ENCODE measurements at places on chromosomes 5 and 9.
A peak's percentile ranks its signal among the peaks of the same experiment; 100 is the strongest.

DNA sequence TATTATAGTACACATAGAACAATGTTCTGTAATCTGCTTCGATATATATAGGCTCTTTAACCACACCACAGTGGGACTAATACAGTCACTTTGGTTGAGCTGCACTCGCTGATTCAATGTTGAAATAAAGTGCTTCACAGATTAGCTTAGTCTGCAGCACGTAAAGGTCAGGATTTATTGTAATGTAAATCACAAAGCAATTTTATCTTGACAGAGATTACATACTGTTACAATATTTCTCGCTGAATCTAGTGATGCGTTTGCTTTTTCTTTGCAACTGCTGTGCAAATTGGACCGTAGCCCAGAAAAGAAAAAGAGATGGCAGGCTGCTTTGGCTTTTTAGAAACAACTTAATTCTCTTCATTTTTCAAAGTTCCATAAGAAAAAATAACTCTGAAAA is 52.9 kb downstream of the CETN3 start:
- DNase-seq, result no peak

DNA sequence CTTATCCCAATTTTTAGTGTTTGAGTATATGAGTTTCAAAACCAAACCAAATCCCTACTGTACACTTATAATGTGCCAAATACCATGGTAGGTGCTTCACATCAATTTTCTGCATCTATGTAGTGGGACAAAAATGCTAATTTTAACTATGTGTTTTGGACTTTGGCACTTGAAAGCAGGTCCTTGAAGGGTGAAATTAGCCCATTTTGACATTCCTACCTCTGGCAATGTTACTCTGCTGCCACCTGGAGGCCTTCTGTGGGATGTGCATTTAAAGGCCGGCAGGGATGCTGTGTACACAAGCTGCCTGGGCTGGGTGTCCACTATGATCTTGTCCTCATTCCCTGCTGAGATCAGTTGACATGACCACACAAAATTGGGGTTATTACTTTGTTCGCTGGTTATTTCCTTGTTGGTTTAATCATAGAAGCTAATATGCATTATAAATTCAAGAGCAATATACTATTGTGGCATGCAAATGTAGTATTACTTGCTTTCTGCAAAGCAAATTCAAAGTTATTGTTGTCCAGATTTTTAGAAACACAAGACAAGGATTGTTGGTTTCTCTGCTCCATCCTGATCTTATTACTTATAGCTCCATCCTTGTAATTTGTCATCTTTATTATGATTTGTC is 166.8 kb downstream of the ARHGEF28 start:
- DNase-seq, result peak; percentile 24

DNA sequence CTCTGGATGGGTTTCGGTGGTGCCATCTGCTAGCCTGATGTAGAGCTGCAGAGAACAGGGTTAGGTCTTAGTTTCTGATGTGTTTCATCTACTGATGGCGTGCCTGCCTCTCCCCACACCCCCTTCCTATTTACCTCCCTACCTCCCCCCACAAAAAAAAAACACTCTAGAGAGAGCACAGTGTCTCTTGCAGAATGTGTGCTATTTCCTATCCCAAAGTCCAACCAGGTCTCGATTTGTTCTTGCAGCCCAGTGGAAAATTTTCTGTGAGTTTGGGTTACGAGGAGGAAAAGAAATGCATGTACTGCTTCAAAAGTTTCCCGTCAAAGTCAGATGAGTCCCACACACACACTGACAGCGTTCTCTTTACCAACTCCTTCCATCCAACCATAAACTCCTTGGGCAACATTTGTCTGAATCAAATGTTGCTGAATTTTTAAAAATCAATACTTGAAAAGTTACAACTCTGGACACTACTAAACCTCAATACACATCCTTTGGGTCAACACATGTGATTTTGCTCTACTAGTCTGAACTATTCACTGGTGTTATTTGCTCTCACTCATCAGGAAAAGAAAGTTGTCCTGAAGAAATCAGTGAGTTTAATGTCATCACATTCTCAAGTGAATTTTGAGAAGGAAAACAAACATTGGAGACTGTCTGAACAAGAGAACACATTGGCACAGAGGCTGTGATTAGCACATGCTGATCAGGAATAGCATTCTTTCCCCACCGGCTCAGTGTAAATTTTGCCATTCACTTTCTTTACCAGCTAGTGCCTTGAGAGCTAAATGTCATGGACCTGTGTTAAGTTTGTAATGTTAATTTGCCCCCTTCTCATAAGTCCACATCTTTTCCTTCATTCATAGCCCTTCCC is 84.1 kb downstream of the MAMDC2 start:
- DNase-seq, result no peak

- no peak for DNase-seq
These were observed 167.8 kb upstream of the CCNG1 start for GRCh38 chr5:163269624-163270023.

DNA sequence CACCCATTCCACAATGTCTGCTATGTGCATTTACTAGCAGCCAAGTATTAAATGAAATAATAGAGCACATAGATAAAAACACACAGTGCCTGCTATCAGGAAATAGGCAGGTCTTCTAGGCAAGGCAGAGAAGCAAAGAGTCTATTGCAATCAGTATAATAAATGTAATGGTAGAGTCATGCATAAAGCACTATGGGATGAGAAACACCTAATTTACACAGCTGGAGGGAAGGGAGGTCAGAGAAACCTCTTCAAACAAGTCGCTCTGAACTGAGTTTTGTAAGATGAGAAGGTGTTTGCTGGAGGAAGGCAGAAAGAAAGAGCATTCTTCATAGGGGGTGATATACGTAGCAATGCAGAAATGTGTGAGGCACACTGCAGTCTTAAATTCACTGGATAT is 341.0 kb upstream of the DMAC1 start:
- DNase-seq, result no peak

DNA sequence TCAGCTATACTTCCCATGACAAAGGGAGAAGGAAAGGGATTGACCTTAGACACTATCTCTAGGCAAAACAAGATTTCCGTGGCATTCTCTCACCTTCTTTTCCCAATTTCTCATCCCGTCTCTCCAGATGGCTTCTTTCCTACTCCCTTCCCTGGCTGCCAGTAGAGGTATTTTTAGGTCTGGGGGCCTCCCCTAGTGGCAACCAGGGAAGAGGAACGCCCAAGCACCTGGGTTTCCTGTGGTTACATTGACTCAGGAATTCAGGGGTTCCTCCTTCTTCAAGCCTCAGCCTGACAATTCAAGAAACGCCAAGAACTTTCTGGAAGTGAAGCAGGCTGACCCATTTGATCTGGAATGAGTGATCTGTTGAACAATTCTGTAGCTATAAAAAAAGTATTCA is 111.5 kb upstream of the OSMR start:
- no peak for DNase-seq

DNA sequence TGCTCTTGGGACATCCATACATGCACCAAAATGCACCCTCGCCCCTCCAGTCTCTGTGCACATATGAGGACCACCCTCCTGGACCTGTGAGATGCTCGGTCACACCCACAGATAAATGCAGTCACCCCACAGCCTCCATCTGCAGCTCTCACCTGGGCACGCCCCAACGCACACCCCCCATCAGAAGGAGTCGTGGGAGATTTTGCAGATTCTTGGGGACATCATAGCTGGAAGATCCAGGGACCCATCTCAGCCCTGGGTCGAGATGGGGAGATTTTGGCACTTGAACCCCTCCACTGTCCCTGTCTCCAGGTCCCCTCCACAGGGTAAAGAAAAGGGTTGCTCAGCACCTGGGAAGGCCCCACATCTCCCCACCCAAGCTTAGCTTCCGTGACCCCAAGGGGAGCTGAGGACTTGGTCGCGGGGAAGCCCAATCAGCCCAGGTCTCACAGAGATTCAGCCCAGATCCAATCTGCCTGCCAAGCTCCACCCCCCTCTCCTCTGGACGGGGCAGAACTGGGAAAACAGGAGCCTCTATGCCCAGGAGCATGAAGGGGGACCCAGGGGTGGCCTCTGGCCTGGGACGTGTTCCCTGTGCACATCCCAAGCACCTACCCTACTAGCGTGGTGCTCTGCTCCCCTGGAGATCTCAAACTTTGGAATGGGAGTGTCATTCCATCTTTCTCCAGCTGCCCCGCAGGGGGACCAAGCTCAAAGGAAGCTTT is 89.2 kb upstream of the LMX1B start:
- DNase-seq, result no peak

- no peak for DNase-seq
These were observed 113.3 kb upstream of the LPAR1 start for GRCh38 chr9:111151537-111151936.

DNA sequence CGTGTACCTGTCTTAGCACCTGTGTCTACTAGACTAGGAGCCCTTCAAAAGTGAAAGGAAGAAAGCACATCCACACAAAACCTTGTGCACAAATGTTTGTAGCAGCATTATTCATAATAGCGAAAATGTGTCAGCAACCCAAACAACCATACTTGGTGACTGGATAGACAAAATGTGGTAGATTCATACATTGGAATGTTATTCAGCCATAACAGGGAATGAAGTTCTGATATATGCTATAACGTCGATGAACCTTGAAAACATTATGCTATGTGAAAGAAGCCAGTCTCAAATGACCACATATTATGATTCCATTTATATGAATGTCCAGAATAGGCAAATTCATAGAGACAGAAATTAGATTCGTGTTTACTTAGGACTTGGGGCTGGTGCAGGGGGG is 57.8 kb upstream of the LARP1 start:
- DNase-seq, result no peak

- no peak for DNase-seq
These were observed 1.8 kb downstream of the HNRNPH1 start for GRCh38 chr5:179621551-179622214.

DNA sequence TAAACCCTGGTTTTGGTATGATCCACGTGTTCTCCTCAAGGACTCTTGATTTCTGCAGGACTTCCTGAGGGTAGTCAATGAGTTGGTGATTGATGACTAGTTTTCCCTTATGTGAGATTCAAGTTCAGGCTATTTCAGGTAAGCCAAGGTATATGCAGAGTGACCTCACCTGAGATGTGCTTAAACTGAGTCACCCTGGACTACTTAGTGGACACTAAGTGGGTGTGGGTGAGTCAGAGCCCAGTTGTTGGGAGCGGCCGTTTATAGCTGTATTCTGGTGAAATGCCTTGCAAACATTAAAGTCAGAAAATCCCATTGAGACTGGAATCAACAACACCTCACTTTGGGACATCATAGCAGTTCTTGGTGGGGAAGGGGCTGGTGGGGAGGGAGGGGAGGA is 62.9 kb downstream of the SLC28A3 start:
- no peak for DNase-seq

- DNase-seq, result no peak
These were observed 345.6 kb downstream of the KDM4C start for GRCh38 chr9:7103367-7103766.

GRCh38 chr9:133991214-133991921 is 756 bp downstream of the VAV2 start:
- DNase-seq, result no peak

DNA sequence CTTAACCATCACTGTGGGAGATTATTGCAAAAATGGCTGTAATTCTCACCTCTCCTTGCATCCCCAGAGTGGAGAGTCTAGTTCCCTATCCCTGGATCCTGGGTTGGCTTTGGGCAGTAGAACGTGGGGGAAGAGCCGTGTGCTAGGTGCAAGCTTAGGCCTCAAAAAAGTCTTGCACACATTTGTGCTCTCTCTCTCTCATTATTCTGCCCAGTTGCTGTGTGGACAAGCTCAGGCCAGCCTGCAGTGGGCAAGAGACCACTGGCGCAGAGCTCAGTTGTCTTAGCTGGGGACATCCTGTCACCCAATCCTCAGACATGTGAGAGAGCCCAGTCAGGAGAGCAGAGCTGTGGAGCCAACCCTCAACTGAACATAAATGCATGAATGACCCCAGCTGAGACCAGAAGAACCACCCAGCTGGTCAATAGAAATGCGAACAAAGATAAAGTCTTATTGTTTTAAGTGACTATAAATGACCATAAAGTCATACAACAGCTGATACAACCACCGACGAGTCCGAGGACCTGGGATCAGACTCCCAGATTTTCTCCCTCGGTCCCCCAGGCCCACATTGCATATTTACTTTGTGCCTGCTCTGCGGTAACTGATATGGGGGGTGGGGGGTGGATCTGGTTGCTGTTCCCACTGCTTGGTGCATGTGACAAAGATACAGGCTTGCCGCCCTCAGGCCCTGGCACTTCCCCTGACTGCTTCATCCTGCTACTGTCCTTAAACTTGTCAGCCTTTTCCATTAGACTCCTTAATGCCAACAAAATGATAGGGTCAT is 166.4 kb upstream of the MVB12B start:
- no peak for DNase-seq

DNA sequence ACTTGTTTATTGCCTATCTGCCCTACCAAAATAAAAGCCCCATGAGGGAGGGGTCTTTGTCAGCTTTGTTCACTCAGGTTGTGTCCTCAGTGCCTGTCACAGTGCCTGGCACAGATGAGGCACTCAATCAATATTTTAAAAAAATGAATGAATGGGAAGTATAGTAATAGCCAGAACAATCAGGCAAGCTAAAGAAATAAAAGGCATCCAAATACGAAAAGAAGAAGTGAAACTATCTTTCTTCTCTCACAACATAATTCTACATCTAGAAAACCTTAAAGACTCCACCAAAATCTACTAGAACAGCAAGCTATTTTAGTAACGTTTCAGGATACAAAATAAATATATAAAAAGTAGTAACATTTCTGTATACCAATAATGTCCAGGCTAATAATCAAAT is 37.8 kb upstream of the C5orf63 start:
- no peak for DNase-seq

GRCh38 chr9:106981396-106982287 is 118.7 kb downstream of the ZNF462 start:
- DNase-seq, result no peak

DNA sequence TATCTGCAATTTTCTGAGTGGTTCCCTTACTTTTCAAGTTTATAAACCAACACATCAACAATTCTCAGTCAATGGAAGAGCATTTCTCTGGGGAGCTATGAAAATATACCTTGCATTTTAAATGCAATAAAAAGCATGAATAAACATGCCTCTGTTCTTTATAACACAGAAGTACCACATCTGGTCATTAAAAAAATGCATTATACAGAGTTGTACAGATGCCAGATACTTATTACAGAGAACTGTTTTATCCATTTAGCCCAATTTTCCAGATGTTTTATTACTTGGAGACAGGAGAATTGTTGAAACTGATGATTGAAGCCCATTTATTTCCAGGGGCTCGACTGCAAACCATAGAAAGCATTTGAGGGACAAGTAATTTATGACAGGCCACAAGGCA is 19.2 kb upstream of the HEXB start:
- DNase-seq, result no peak

GRCh38 chr9:115212125-115212605 is 94.2 kb upstream of the TNC start:
- no peak for DNase-seq

- DNase-seq, result no peak
These were observed 54.1 kb downstream of the MRPS30 start for GRCh38 chr5:44862808-44863207.

GRCh38 chr9:26870292-26870691 is 22.3 kb downstream of the CAAP1 start:
- no peak for DNase-seq

GRCh38 chr5:172881691-172882370 is 47.8 kb downstream of the ERGIC1 start:
- no peak for DNase-seq

Data from germinal center (tissue), 1 donor.